ENCODE measurements at places on chromosomes 13 and 19. TPM values are rescaled to one million over a fixed set of nuclear protein-coding genes. Genes with fewer than 3 reads are reported as not detected.

Gene RAVER1
- polyA plus RNA-seq = 3.3 TPM

Gene ZNF805
- polyA plus RNA-seq = 0.81 TPM

Gene LHB
- 3.8 TPM for polyA plus RNA-seq

Gene SLC25A41
- polyA plus RNA-seq = not detected

Gene NLRP5
- polyA plus RNA-seq = not detected

Gene ZIC5
- not detected for polyA plus RNA-seq

Gene ZNF544
- 17.7 TPM for polyA plus RNA-seq

Gene SULT2B1
- polyA plus RNA-seq = 46.8 TPM

Gene ZNF534
- 0.08 TPM for polyA plus RNA-seq

Gene NKG7
- 3.1 TPM for polyA plus RNA-seq

Gene ICAM5
- 0.50 TPM for polyA plus RNA-seq

Gene ZNF700
- polyA plus RNA-seq = 3.5 TPM

Gene ANKRD24
- polyA plus RNA-seq = 1.8 TPM

Gene PGLYRP1
- 0.56 TPM for polyA plus RNA-seq

Gene PLPP2
- polyA plus RNA-seq = 22.5 TPM

Gene PODNL1
- 1.3 TPM for polyA plus RNA-seq

Gene CCDC169
- 0.44 TPM for polyA plus RNA-seq

Gene LILRB3
- polyA plus RNA-seq = 1.7 TPM

Gene EPS8L1
- 320 TPM for polyA plus RNA-seq

Gene PRR19
- 0.98 TPM for polyA plus RNA-seq

Gene NLRP11
- 0.12 TPM for polyA plus RNA-seq

Gene CATSPERD
- not detected for polyA plus RNA-seq

Gene NCR1
- polyA plus RNA-seq = not detected

Gene TPTE2
- not detected for polyA plus RNA-seq

Gene SHISA7
- not detected for polyA plus RNA-seq

Gene ODAD3
- polyA plus RNA-seq = 0.62 TPM

Gene CLEC11A
- polyA plus RNA-seq = 4.3 TPM

Gene RFXAP
- polyA plus RNA-seq = 1.2 TPM

Gene CPAMD8
- 6.6 TPM for polyA plus RNA-seq

Gene CCDC70
- polyA plus RNA-seq = not detected

Gene PNMA8B
- 1.1 TPM for polyA plus RNA-seq

Gene OR7A5
- polyA plus RNA-seq = not detected

Gene ZNF667
- 0.75 TPM for polyA plus RNA-seq

Gene ZIK1
- 1.3 TPM for polyA plus RNA-seq

Gene CEACAM20
- polyA plus RNA-seq = not detected

Gene ZNF433
- polyA plus RNA-seq = 3.2 TPM

Gene SERPINE3
- polyA plus RNA-seq = not detected

Gene ZSCAN4
- 0.76 TPM for polyA plus RNA-seq
